Left lung (tissue), 14 donors: ENCODE measurements at places on chromosomes 3 and 15. TPM values are rescaled to one million over a fixed set of nuclear protein-coding genes. Genes with fewer than 3 reads are reported as not detected.

The KNL1 gene
- 2.7 TPM for total RNA-seq

The GRAMD2A gene
- total RNA-seq = 20.7 TPM

The NRG4 gene
- 0.32 TPM for total RNA-seq

The ACAN gene
- total RNA-seq = 0.65 TPM

The CAV3 gene
- 0.37 TPM for total RNA-seq

The INKA1 gene
- total RNA-seq = 6.3 TPM

The UROC1 gene
- not detected for total RNA-seq

The GOLGA6L4 gene
- total RNA-seq = 2.1 TPM
